Pulmonary artery endothelial cell (primary cell): ENCODE measurements at places on chromosomes 6 and 20. TPM values are rescaled to one million over a fixed set of nuclear protein-coding genes. Genes with fewer than 3 reads are reported as not detected.

DNA sequence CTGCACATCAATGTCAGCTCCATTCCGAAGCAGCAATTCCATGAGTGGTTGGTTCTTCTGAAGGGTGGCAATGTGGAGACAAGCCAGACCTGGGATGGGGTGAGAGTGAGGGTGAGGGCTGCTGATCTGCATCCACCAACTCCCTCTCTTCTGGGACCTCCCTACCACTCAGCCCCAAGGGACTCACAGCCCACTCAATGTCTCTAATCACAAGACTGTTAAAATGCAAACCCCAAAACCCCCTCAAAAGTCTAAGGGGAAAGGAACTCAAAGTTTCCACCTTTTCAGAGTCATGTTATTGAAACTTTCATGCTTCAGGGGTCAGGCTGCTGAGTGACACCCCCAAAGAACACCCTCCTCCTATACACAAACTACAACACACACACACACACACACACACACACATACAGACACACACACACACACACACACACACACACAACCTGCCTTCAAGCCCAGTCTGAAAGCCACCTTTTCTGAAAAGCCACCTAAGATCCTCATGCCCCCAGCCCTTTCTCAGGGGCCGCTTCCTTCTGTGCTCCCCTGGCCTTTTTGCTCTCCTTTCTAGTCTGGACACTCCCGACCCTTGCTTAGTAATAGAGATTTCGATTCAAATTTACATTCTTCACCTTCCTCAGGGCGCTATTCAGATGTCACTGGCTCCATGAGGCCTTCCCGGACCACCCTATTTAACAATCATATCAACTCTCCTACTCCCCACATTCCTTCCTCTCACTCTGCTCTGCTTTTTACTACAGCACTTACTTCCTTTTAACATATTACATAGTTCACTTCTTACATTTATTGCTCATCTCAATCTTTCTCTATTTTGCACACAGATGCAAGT, 3.3 kb upstream of the SLC35B2 start:
- DNase-seq: no peak

The SMAP1 gene
- 18.6 and 21.7 TPM in 2 replicates for total RNA-seq

GRCh38 chr20:32449057-32449889, 91.1 kb downstream of the ASXL1 start:
- DNase-seq: no peak

DNA sequence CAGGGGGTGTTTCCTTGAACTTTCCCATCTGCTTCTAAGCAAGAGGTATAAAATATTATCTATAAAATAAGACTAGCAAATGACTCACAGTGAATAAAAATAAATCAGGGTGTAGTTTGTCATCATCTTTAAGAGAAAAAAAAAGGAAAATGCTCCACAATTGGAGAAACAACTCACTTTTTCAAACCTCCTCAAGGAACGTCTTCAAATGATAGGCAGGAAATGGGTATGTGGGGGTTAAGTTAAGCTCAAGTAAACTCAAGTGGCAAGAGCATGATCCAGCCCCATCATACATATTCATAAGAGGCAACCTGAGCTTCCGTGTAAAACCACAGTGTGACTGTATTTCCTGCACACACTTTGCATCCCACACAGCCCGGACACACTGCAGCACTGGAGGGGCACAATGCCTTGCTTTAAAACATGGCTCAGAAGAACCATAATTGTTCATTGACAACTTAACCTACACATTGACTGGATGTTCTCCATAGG, 58.5 kb upstream of the CEP85L start:
- no peak for DNase-seq

- no peak for DNase-seq
Observed at GRCh38 chr6:134287859-134288537, 29.9 kb downstream of the SGK1 start.

GRCh38 chr20:6559791-6560190, 207.7 kb upstream of the BMP2 start:
- DNase-seq: no peak

The SNPH gene
- total RNA-seq: 6.4 and 14.0 TPM in 2 replicates

DNA sequence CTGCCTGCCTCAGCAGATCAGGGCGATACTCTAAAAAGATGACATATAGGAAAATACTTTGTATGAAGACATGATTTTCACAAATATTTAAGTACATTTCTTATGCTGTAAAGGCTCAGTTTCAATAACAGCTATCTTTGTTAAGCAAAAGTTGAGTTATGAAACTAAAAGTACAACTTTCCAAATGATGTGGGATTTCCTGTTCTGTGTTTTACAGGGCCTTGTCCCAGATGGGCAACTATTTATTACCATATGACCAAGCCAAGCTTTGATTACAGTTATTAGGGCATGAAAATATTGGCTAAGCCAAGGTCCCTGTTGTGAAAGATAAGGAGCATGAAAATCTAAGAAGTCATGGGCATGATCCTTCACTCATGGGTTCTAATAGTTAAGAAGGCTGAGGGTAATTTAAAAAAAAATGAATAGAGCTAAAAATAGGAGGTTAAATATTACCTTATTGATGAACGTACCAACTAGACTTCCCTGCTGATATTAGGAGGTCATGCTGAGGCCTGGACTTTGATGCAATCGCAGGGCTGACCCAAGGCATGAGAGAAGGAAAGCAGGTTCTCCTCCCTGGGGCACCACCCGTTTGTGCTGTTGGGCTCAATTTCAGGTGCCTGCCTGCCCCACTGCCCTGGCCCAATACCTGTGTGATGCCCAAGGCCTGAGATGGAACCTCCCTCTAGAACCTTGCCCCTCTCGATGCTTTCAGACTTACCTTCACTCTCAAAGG, 294.4 kb upstream of the PRDM1 start:
- DNase-seq: no peak

- DNase-seq: no peak
Observed at GRCh38 chr20:19598117-19598850, 159.8 kb upstream of the RIN2 start.

The APOM gene
- 0.40 and 0.46 TPM in 2 replicates for total RNA-seq

DNA sequence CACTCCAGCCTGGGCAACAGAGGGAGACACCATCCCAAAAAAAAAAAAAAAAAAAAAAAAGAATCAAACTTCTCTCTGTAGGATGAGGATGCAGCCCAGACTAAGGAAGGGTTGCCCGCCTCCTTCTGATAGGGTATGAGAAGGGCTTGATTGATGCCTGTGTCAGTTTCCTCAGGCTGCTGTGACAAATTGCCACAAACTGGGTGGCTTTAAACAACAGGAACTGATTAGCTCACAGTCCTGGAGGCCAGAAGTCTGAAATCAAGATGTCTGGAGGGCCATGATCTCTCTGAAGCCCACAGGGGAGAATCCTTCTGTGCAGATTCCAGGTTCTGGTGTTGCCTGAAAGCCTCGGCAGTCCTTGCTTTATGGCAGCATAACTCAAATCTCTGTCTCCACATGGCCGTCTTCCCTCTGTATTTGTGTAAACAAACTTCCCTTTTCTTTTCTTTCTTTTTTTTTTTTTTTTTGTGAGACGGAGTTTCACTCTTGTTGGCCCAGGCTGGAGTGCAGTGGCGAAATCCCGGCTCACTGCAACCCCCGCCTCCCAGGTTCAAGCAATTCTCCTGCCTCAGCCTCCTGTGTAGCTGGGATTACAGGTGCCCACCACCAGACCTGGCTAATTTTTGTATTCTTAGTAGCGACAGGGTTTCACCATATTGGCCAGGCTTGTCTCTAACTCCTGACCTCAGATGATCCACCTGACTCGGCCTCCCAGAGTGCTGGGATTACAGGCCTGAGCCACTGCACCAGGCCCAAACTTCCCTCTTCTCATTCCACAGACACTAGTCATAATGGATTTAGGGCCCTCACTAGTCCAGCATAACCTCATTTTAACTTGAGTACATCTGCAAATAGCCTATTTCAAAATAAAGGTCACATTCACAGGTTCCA, 11.2 kb upstream of the CDK19 start:
- DNase-seq: no peak

DNA sequence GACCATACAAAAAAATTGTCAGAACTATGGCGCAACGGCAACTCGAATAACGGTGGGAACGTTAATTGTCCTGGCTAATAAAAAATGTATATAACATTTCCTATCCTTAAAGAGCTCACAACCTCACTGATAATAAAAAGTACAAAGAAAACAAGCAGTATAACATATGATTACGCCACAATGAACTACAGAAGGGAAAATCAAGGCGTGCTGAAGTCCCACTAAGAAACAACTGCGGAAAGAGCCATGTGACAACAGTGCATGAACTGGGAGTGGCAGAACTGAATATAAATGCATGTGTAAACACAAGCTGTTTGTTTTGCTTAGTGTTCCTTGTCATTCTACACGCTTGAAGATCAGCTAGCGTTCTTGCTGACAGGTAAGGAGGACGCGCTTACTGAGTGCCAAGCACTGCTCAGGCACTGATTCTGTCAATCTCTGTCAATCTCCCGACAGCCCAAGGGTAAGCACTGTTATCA, 466 bp upstream of the PSMB1 start:
- DNase-seq: no peak

- no peak for DNase-seq
Observed at GRCh38 chr6:73637404-73637803, 16.4 kb downstream of the SLC17A5 start.

DNA sequence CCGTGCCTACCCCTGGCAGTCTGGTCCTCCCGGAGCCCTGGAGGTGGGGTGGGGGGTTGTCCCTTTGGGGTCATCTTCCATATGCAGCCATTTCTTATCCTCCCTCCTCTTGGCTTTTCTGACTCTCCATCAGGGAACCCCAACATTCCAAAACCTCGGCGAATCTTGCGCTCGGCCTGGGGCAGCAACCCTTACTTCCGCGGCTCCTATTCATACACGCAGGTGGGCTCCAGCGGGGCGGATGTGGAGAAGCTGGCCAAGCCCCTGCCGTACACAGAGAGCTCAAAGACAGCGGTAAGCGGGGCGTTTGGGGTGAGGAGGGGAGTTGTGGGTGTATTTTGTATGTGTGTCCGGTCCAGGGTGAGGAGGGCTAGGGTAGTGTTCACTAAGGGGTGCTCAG, 168.0 kb upstream of the RNF24 start:
- no peak for DNase-seq

DNA sequence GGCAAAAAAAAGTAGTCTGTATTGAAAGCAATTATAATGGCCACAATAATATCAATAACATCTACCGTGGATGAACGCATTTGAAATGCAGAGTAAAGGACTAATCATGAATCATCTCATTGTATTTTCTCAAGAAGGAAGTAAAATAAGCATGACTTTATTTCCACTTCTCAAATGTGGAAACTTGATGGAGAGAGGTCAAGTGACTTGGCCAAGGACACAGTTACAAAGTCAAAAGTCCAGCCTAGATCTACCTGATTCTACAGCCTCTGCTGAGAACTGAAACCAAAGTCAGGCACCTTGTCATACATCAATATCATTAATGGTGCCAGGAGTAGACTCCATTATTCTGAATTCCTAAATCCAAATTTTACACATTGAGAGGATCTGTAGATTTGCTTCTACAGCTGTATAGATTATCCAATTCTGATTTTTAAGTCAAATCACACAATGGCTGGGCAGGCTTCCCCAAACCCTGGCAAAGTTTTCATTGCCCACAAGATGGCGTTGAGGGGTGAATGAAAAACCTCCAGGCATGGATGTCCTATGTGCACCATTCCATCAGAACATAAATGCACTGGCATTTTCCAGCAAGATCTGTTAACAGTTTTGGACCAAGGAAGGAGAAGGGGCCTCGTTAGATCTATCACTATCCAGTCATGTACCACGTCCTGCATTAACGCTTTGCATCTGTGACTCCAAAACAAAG, 423.1 kb downstream of the MAFB start:
- DNase-seq: no peak

DNA sequence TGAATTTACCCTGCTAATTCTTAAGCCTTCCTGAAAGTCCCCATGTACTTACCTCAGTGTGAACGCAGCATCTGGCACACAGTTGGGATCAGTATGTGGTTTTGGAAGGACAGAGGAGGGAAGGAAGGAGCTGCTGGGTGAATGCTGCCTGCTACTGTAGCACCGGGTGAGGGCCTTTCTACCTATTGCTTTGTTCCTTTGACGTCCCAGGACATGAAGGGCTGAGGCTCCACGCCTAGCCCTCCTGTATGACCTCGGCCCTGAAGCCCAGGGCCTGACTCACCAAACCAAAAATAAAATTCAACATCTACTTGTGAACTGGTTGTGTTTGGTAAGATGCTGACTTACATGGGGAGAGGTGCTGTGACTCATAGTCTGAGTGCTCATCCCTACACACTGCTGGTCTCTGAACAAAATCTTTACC, 51.1 kb downstream of the ARID1B start:
- DNase-seq: no peak

The CNR1 gene
- total RNA-seq: 2.6 TPM in 1 of 2 replicates, not detected in the other

DNA sequence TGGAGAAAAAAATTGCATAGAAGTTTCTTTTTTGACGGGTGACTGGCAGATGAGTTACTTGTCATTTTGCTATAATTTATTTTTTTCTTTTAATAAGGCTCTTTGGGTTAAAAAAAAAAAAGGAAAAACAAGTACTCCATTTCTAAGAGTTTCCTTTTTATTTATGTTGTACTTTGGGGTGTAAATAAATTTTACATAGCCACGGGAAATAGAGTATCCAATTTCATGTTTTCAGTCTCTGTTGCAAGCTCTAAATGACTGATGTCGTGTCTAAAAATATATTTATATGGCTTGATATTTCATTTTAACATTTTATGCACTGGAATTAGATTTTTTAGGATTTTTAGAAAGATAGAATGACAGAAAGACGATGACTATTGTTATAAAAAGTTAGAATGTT, 3.4 kb downstream of the EYA4 start:
- DNase-seq: no peak

The SAMD3 gene
- not detected in 2 replicates for total RNA-seq

DNA sequence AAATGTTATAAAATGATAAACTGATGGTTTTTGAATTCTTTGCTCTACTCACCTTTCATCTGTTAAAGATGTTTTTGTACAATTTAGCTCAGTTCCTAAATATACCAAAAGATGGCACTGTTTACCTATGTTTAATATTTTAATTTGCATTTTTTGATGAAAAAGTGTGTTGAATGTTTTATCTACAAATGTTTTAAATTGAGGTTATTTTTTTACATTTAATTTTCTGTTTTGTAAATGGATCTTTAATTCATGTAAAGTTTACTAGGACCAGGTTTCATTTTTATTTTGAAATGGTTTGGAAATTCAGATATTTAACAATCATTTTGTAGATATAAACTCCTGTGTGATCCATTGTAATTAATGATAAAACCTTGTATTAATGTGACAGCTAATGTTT, 30.0 kb downstream of the CDKAL1 start:
- DNase-seq: no peak

- DNase-seq: no peak
Observed at GRCh38 chr20:51894619-51895018, 92.3 kb upstream of the SALL4 start.

- DNase-seq: peak; percentile 97
Observed at GRCh38 chr20:309841-310644, 12.7 kb downstream of the ZCCHC3 start.

DNA sequence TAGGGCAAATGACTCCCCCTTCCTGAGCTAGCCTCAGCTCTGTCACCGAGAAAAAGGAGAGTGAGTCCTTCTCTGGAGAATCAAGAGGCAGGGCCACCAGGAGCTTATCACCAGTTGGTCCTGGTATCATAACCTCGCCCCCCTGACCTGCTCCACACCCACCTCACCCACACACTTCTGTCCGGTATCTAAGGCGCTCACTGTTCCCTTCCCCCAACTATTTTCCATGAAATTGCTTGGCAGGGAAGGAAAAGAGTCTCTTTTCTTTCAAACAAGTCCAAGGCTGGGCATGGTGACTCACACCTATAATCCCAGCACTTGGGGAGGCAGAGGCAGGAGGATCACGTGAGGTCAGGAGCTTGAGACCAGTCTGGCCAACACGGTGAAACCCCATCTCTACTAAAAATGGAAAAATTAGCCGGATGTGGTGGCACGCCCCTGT, 77.6 kb downstream of the ZMYND8 start:
- no peak for DNase-seq

- DNase-seq: no peak
Observed at GRCh38 chr6:158500016-158500735, 59.7 kb upstream of the TMEM181 start.

The BEND6 gene
- 1.2 and 1.8 TPM in 2 replicates for total RNA-seq
